ENCODE measurements at places on chromosomes 7 and 10. TPM values are rescaled to one million over a fixed set of nuclear protein-coding genes. Genes with fewer than 3 reads are reported as not detected.

Gene PRPS1L1
- total RNA-seq, result not detected

Gene NUTM2E
- total RNA-seq, result 0.30 TPM

DNA sequence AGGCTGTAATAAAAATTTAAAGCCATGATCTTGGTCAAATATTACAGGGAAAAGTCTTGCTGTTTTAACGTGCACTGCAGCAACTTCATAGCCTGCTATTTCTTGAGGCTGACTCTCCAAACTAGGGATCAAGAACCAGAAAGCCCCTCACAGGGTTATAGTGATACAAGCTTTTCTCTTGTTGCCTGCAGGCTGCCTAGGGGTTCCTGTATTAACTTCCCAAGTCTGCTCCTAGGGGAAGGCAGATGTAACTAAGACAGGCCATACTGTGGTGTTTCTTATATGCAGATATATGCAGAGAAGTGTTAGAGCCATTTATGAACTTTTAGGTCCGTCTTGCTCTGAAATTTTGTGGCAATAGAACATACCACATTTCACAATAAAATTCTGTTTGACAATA is 175.7 kb downstream of the FOXP2 start:
- no peak for DNase-seq

DNA sequence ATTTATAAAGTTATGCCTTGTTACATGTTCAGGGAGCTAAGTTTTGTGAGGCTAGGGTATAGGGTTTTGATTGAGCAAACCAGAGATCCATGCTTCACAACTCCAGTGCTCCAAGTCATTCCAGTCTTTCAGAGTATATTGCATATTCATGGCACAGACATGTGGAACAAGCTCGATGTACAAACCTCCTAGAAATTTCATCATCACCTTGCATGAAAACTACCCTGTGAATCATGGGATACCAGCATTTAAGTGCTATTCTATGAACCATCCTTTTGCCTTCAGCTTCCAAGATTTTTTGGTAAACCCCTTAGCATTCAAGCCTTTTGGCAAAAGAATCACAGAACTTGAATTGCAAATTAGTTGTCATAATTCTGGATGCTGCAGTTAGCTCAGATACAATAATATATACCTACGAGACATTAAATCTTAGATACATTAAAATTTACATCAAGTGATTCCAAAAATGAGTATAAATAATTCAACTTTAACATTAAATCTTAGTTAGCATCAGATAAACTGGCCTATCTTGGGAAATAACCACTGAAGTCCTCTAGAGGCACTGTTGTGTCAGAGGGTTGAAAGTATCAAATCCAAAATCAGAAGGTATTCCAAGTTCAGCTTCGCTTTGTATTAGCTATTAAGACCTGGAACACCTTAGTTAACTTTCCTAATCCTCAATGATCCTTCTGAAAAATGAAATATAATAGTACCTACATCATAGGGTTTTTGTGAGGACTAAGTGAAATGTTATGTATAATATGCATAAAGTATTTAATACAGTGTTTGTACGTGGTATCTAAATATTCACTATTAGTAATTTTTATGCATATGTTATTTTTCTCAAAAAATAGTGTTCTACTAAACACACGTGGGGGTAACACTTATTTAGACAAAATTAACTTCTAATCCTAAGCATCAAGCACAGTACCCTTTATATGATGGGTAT is 55.5 kb upstream of the CABCOCO1 start:
- no peak for DNase-seq

DNA sequence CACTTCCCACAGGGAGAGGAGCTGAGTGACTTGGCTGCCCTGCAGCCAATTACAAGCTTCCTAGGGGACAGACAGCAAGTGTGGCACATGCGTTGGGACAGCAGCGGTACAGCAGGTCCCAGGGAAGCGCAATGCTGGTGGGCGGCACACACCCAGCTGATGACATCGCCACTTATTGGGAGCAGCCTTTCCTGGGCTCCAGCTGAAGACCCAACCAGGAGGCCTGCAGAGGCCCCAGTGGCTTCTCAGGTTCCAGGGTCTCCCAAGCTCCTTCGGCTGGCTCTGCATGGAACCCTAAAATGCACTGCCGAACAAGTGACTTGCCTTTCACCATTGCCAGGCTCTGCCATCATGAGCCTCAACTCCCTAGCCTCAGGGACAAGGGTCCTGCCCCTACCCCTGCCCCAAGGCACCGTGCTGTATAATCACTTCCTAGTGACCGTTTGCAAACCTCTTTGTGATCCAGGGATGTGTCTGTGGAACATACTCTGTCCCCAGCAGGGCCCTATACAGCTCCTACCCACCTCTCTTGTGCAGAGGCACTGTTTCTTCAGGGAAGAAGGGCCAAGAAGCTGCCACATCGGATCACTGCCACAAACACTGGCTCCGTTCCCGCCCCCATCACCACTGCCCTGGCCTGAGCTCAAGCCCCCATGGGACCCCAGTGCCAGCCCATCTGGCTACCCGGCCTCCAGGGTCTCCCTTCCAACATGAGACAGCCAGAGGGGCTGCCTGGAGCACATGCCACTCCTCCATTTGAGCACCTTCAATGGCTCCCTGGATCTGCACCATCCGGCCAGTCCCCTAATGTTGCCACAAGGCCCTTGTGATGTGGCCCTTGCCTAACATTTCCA is 19.3 kb upstream of the SLIT1 start:
- DNase-seq, result no peak

DNA sequence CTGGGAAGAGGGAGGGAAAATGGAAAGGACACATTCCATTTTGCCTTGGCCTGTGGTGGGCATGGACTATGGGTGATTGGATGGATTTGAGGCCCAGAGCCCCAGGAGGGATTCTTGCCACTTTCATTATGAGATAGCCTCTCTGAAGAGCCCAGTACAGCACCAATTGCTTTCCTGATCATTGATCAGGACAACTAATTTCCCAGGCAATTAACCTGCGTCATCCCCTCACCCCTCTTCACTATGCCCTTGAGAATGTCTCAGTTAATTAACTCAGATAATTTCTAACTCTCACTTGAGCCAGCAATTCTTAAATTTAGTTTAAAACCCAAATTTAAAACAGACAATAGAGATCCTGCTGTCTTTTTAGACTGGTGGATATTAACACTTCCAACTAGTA is 13.5 kb upstream of the PLEKHA1 start:
- no peak for DNase-seq
